Activated B cell treated with CpG ODN at 0.5 μM for 24 hours (primary cell): ENCODE measurements at places on chromosomes 16 and 17. TPM values are rescaled to one million over a fixed set of nuclear protein-coding genes. Genes with fewer than 3 reads are reported as not detected.
A peak's percentile ranks its signal among the peaks of the same experiment; 100 is the strongest.

The HSD17B2 gene
- not detected in 2 replicates for total RNA-seq

The AXIN1 gene
- 27.9 and 30.6 TPM in 2 replicates for total RNA-seq

The VKORC1 gene
- 38.7 and 41.9 TPM in 2 replicates for total RNA-seq

The STH gene
- not detected in 2 replicates for total RNA-seq

GRCh38 chr17:48577330-48577945 lies 712 bp downstream of the HOXB4 start:
- H3K27ac ChIP-seq: peak overlapping the region; percentile 24
- H3K36me3 ChIP-seq: peaks cover 2% of the 10 kb centered on the region
- peaks cover 35% of the 10 kb centered on the region for H3K27me3 ChIP-seq
- H3K4me3 ChIP-seq: peak overlapping the region; percentile 80
- no peak for DNase-seq
- peaks cover 45% of the 10 kb centered on the region for H3K4me1 ChIP-seq

DNA sequence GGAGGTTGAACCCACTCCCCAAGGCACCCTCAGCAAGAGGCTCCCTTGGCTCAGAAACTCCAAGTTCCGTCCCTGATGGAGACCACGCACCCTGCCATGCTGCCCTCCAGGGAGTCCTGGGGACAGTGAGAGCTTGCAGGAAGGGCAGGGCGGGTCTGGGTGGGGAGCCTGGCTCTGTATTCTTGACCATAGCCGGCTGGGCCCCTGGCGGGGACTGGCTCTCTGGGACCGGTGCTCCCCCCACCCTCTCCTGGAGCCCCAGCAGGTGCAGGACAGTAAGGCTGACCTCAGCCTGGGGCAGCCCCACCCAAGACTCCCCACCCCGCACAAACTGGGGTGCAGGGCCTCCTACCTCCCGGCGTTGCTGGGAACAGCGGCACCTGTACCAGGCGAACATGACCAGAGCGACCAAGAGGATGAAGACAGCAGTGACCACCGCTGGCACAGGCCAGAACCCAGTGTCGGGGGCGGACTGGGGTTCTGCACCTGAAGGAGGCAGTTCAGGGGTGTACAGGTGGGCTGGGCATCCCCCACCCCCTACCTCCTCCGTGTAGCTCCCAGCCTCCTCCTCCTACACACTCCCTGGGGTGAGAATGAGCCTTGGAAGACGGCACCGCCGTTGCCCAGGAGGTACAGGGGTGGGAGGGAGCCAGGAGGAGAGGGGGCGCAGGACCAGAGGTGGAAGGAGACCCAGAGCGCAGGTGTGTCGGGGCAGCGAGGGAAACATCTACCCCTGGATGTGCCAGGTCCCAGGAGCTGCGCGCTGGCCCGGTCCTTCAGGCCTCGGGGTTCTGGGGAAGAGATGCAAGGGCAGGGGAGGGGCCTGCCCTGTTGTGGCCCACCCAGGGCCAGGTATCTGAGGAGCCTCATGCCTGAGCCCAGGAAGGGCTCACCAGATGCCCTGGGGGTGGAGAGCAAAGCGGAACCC lies 5.4 kb upstream of the CD7 start:
- peaks cover 11% of the 10 kb centered on the region for H3K27me3 ChIP-seq
- DNase-seq: no peak
- peaks cover 3% of the 10 kb centered on the region for H3K4me1 ChIP-seq
- no peaks in the 10 kb centered on the region for H3K36me3 ChIP-seq
- no peak overlapping the region for H3K27ac ChIP-seq
- no peak overlapping the region for H3K4me3 ChIP-seq

GRCh38 chr16:14329727-14330350 lies 258.7 kb downstream of the MRTFB start:
- no peaks in the 10 kb centered on the region for H3K4me1 ChIP-seq
- H3K27ac ChIP-seq: no peak overlapping the region
- H3K36me3 ChIP-seq: no peaks in the 10 kb centered on the region
- peaks cover 6% of the 10 kb centered on the region for H3K27me3 ChIP-seq
- no peak overlapping the region for H3K4me3 ChIP-seq

- no peak overlapping the region for H3K4me3 ChIP-seq
- H3K36me3 ChIP-seq: no peaks in the 10 kb centered on the region
- DNase-seq: no peak
- H3K4me1 ChIP-seq: no peaks in the 10 kb centered on the region
- H3K27me3 ChIP-seq: peaks cover 2% of the 10 kb centered on the region
- no peak overlapping the region for H3K27ac ChIP-seq
Measured at GRCh38 chr16:79407461-79408135, 192.9 kb downstream of the MAF start.

DNA sequence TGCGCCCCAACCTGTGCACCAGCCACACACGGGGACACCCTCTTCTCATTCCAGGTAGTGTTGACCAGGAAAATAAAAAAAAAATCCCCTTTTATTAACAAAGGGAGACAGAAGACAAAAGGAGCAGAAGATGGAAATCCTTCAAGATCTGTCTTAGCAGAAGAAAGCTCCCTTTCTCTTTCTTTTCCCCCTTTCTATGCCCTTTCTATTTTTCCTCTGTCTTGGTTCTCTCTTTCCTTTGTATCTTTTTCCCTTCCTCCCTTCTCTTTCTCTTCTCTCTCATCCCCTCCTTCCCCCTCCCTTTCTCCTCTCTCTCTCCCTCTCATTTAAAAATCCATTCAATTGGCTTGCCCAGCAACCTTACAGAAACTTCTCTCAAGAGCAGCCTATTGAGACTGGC lies 254.1 kb upstream of the ZFHX3 start:
- no peak for DNase-seq
- no peak overlapping the region for H3K4me3 ChIP-seq
- H3K36me3 ChIP-seq: no peaks in the 10 kb centered on the region
- no peaks in the 10 kb centered on the region for H3K4me1 ChIP-seq
- no peak overlapping the region for H3K27ac ChIP-seq

GRCh38 chr17:542943-543342 lies 171.7 kb downstream of the VPS53 start:
- H3K36me3 ChIP-seq: peaks cover 49% of the 10 kb centered on the region
- H3K4me1 ChIP-seq: no peaks in the 10 kb centered on the region
- no peak overlapping the region for H3K4me3 ChIP-seq
- no peak overlapping the region for H3K27ac ChIP-seq

- H3K4me1 ChIP-seq: no peaks in the 10 kb centered on the region
- no peak for DNase-seq
- no peak overlapping the region for H3K27ac ChIP-seq
- no peak overlapping the region for H3K4me3 ChIP-seq
Measured at GRCh38 chr16:16149710-16150116, 73.6 kb downstream of the ABCC6 start.

GRCh38 chr17:7282752-7283321 lies 1.3 kb downstream of the SLC2A4 start:
- H3K36me3 ChIP-seq: no peaks in the 10 kb centered on the region
- peak overlapping the region; percentile 50 for H3K27ac ChIP-seq
- H3K4me3 ChIP-seq: peak overlapping the region; percentile 19
- peaks cover 27% of the 10 kb centered on the region for H3K27me3 ChIP-seq
- H3K4me1 ChIP-seq: peaks cover 14% of the 10 kb centered on the region
- no peak for DNase-seq

DNA sequence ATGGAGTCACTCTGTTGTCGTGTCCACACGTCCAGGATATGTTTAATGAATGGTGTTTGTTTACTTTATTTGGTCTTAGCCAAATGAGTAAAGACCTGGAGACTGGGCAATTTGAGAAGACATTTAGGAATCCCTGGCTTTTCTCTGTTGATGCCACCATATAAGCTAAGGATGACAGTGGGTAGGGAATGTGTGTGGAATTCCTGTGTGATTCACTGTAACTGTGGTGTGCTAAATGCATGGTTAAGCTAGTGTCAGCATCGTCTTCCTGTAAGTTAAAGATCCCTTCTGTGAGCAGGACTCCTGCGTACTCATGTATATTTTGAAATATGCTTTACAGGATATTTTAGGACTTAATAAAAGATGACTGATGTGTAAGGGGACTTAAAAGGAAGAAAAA lies 26.4 kb downstream of the GOSR1 start:
- H3K27ac ChIP-seq: no peak overlapping the region
- H3K36me3 ChIP-seq: peaks cover 83% of the 10 kb centered on the region
- H3K27me3 ChIP-seq: no peaks in the 10 kb centered on the region
- no peaks in the 10 kb centered on the region for H3K4me1 ChIP-seq
- no peak for DNase-seq

DNA sequence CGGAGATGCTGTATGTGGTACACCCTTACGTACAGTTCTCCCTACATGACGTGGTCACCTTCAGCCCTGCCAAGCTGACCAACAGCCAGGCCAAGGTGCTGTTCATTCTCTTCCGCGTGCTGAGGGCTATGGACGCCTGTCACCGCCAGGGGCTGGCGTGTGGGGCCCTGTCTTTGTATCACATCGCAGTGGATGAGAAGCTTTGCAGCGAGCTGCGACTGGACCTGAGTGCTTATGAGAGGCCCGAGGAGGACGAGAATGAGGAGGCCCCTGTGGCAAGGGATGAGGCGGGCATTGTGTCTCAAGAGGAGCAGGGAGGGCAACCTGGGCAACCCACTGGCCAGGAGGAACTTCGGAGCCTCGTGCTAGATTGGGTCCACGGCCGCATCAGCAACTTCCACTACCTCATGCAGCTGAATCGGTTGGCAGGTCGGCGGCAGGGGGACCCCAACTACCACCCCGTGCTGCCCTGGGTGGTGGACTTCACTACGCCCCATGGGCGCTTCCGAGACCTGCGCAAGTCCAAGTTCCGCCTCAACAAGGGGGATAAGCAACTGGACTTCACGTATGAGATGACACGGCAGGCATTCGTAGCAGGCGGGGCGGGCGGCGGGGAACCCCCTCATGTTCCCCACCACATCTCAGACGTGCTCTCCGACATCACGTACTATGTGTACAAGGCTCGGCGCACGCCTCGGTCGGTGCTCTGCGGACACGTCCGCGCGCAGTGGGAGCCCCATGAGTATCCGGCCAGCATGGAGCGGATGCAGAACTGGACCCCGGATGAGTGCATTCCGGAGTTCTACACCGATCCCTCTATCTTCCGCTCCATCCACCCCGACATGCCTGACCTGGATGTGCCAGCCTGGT lies 1.4 kb downstream of the WDR81 start:
- H3K27me3 ChIP-seq: no peaks in the 10 kb centered on the region
- peak overlapping the region; percentile 78 for H3K4me3 ChIP-seq
- peaks cover 62% of the 10 kb centered on the region for H3K4me1 ChIP-seq
- DNase-seq: no peak

- no peak for DNase-seq
- peaks cover 19% of the 10 kb centered on the region for H3K4me1 ChIP-seq
- no peak overlapping the region for H3K27ac ChIP-seq
- H3K36me3 ChIP-seq: peaks cover 13% of the 10 kb centered on the region
- no peak overlapping the region for H3K4me3 ChIP-seq
Measured at GRCh38 chr16:17155485-17155884, 315.3 kb downstream of the XYLT1 start.
